Stimulated activated CD4-positive, alpha-beta T cell treated with anti-CD3 and anti-CD28 coated beads, Interleukin-1b, Interleukin-23, amount 100 ng/mL, for 48 hours (primary cell): ENCODE measurements at places on chromosomes 2 and 18.

DNA sequence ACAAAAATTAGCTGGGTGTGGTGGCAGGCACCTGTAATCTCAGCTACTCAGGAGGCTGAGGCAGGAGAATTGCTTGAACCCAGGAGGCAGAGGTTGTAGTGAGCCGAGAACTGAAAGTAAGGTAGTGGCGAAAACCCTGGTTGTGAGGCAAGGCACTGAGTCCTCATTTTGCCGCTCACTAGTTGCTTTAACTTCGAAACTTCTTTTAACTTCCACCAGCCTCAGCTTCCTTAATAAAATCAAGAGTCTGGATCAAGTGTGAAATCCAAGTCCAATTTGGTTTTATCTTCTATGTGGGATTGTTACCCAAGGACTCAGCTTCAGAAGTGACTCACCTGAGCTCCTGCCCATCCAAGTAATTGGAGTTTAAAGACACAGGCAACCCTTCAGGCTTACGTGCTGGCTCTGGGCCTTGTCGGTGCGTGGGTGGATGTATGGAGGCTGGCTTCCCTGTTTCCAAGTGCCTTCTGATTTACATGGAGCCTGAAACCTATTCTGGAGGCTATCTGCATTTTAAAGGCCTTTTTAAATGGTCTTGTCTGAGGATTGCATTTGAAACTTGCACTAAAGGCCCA lies 374.2 kb upstream of the ID2 start:
- no peak for DNase-seq

- no peak for DNase-seq
Observed at GRCh38 chr2:201366146-201366545, 9.0 kb upstream of the FLACC1 start.

DNA sequence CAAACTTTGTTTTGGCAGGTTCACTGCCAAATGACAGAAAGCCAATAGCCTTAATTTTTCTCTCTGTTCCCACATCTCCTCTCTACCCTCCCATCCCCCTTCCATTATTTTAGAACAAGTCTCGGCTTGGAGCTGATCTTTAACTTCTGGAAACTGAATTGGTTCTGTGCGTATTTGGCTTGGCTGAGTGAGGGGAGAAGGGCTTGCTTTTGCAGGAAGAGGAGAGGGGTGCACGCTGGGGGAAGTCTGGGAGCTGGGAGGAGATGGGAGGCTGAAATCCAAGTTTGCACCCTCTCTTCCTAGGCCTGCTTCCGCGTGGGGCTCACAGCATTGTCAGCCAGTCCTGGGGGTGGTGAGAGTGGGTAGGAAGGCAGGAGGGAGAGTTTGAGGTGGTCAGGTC lies 176.1 kb upstream of the SPRED2 start:
- DNase-seq: no peak

DNA sequence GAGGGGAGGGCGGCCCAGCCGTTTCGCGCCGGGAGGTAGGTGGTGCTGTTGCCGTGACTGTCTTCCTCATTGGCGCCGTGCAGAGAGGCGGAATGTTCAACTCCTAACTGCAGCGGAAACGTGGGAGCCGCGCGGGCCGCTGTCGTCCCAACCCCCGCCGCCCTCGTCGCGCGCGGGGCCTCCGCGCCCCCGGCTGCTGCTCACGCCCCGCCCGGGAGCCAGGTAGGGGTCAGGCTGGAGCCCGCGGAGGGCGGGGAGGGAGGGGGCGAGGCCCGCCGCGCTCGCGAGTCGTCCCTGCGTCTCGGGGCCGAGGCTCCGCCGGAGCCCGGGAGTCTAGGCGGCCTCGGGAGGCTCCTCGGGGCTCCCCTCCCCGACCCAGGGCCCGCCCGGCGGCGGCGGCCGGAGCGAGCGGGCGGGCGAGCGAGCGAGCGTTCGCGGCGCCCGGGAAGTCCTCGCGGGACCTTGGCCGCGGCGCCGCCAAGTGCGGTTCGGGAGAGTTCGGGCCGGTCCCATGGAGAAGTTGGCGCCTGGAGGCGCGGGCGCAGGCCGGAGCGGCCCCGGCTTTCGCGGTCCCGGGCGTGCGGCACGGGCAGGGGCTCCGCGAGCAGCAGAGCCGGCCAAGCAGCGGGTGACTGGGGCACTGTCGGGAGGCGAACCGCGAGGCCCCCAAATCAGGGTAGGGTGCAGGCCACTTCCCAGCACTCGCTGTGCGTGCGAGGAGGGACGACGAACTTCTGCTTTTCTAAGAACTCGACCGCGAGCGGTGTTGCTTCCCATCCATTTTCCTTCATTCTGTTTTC lies at the start of gene MAP3K20:
Gene MAP3K20, plus strand, starts transcription at position 66 of the 800 bp plus-strand sequence. CDS start 15,186 bp downstream, outside the sequence.
- DNase-seq: peak; percentile 31

DNA sequence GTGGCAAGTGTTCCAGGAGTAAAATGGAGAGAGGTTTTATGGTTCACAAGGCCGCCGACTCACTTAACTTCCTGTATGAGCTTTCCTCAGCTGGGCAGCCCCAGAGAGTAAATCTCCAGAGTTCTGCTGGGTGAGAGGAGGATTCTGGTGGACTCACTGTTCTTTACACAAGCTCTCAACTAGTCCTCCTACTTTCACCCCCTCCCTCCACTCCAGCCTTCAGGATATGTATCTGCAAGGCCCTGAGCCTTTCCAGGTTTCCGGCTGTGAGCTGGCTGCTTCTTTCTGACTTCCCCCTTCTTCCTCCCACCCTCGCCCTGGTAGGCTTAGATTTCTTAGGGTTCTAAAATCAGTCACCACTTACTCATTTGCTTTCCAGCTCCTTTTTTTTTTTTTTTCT lies 34.0 kb downstream of the EML6 start:
- no peak for DNase-seq

GRCh38 chr2:154455866-154456265 lies 242.6 kb upstream of the KCNJ3 start:
- DNase-seq: no peak
